Iris pigment epithelial cell (primary cell): ENCODE measurements at places on chromosomes 4 and X.

GRCh38 chr4:16261313-16261878, 35.1 kb upstream of the TAPT1 start:
- DNase-seq, result no peak

DNA sequence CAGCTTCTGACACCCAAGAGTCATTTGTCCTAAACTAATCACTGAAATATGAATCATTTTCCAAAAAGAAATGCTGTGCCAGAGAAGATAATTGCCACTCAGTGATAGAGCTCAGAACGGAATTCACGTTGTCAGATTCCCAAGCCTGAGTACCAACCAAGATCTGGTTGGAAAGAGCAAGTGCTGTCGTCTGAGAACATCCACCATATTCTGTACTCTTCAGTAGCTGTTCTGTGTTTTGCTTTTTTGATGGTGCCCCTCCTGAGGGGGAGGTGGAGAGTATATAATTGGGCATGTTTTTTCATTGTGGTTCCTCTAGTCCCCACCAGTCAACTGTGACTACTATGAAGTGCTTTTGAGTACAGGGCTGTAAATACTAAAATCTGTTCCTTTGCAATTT, 13.2 kb downstream of the RUFY3 start:
- DNase-seq, result no peak

DNA sequence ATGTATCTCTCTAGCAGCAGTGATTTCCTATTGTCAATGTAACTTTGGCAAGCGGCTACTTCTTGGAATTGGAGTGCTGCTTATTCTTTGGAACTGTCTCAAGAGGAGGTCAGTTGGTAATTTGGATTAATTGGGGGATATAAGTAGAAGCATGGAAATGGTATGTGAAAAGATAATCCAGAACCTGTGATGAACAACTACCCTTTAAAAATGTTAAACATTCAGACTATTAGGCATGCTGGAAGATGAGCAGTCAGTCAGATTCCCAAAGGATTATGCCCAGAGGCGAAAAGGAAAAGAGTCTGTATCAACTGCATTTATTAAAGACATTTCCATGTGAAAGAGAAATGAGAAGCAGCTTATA, 62.5 kb downstream of the SEC24D start:
- no peak for DNase-seq

GRCh38 chr4:141387299-141387698, 166.6 kb downstream of the ZNF330 start:
- DNase-seq, result no peak

- no peak for DNase-seq
These were observed 95.4 kb downstream of the FUNDC1 start for GRCh38 chrX:44447214-44447613.

- DNase-seq, result no peak
These were observed 7.0 kb downstream of the MXD4 start for GRCh38 chr4:2254665-2255500.

DNA sequence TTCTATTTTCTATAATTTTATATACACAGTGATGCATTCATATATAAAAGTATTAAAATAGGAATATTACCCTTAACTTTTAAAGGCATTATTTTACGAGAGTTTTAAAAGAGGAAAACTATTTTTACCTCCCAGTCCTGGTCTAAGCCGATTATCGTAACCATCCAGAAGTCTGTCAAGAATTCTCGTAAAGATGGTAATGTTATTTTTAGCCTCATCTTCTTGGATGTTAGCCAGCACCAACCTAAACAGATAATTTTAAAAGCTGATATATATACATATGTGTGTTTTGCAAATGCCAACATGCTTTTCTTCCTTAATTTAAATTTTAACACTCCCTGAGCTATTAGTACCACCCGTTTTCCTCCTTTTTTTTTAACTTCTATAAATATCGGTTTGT, 4.0 kb downstream of the GABRA2 start:
- no peak for DNase-seq

GRCh38 chrX:107736781-107737531, 38.6 kb downstream of the TSC22D3 start:
- no peak for DNase-seq

- no peak for DNase-seq
These were observed 4.8 kb downstream of the TBC1D14 start for GRCh38 chr4:6914448-6914847.

- DNase-seq, result no peak
These were observed 93.6 kb downstream of the GPR143 start for GRCh38 chrX:9671998-9672397.

- DNase-seq, result no peak
These were observed 518.0 kb upstream of the DIPK2B start for GRCh38 chrX:45718676-45719075.

- no peak for DNase-seq
These were observed 10.5 kb downstream of the KLF3 start for GRCh38 chr4:38674258-38675144.

GRCh38 chrX:74248889-74249288, 55.1 kb upstream of the ZCCHC13 start:
- no peak for DNase-seq

DNA sequence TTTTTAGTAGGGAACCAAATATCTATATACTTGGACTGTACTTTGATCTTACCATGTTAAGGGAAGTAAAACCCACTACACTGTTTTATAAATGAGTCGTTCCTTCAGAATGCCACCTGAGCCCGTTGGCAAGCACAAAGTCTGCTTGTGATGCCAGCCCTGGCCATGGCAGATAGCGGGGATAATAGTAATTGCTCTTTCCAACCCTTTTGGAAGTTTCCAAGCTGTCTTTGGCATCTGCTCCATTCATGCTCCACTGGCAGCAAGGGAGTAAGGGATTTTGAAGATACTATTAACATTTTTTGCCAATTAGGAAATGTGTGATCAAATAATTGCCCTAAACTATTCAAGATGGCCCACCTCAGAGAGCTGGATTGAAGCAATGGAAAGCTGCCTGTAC, 689.2 kb upstream of the SLIT2 start:
- DNase-seq, result no peak

DNA sequence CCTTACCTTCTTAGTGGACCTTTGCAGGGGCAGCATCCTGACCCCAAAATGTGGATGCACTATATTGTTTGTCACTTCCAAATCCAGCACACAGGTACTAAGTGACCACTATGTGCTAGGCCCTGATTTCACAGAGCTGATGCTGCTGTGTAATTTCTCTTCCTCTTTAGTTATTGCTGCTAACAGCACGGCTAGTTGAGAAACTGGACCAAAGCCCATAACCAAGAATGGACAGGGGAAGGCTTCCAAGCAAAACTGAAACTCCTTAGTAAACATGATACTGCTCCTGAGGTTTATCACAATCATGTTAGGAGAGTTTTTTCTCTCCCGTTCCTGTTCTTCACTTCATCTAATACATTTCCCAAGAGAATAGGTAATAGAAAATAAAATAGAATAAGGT, 172.9 kb upstream of the TTC29 start:
- peak; percentile 81 for DNase-seq

DNA sequence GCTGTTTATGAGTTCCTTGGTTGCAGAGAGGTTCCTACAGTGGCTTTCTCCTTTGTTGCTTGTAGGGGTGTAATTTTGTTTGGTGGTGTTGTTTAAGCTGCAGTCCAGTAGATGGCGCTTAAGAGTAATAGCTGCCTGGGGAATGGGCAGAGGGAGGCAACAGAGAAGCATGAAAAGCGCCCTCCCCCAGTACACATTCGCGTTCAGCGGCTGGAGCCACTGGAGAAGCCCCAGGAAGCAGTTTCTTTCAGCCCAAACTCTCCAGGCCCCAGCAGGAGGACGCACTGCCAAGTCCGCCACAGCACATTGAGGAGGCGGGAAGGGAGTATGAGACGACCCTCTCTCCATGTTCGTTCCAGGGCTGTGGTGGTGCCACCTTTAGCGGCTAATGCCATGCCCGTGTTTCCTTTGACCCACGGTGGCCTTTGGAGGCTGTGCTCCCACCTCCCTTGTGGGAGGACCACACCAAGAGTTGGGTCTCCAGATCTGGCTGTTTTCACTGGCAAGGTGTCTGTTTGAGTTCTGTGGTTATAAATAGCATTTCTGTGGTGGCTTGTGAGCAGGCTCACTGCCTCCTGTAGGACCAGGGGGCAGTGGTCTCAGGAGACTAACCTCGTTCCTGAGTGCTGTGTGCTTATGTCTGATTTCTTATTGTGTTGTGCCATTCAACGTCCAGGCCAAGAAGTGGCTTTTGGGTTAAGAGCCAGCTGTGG, 252.3 kb downstream of the ARHGAP10 start:
- peak; percentile 53 for DNase-seq

- no peak for DNase-seq
These were observed 60.3 kb downstream of the ADRA2C start for GRCh38 chr4:3826247-3827172.

DNA sequence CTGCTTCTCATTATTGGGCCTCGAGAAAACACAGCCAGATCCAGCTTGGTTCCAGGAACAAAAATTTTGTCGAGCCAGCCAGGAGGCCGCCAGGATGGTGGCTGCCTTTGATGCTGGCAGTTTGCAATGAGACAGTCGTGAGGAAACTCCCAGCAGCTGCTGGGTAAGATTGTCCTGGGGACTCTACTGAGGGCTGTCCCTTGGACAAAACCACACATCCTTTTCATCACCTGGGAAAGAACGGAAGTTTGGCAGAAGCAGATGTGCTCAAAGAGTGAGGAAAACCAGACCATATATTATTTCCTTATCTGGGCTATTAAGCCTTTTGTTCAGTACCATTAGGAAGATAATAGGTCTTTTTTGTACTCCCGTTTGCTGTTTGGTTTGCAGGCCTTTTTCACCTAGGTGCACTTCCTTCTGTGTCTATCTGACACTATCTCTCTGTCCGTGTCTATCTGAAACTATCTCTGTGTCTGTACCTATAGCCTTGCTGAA, 13.4 kb upstream of the PAPSS1 start:
- no peak for DNase-seq

DNA sequence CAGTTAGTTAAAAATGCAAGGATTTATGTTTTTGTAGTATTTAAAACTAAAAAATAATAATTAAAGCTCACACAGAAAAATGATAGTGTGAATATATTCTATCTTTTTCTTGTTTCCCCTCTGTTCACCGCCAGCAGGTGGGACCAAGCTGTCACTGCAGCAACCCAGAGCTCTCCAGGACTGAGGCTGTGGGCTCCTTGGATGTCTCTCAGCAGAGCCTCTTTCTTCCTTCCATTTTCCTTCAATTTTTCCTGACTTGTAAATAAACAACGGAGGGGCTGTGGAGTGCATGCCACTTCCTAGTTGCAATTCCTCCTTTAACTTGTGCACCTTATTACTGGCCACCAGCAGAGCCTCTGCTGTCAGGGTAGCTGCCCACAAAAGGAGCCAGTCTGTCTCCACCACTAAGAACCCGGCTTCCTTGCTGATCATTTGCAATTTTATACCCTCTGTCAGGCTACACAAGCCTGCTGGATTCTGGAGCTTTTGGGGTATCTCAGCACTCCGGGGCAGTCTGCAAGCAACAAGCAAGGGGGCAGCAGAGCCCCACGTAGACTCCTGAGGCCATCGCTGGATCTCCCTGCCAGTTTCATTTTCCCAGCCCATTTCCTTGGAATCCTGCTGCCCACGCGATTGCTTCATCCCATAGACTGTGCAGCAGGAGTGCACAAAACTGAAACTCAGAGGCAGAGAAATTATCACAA, 1467.4 kb downstream of the C4orf33 start:
- peak; percentile 51 for DNase-seq

DNA sequence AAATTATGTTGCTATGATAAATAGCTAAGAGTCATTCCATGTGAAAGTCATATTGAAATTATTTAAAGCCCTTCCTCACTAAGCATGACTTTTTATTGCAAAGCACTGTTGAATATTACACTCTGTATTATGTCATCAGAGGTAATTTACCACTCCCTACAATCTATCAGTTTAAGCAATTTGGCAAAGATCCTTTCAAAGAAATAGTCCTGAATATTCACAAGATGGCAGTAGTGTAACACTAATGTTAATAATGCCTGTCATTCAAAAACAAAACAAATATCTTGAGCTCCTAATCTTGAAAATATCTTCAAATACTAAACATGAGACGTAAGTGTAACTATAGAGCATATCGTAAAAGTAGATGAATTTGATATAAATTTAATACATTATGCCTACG, 208.6 kb upstream of the TECRL start:
- DNase-seq, result no peak

DNA sequence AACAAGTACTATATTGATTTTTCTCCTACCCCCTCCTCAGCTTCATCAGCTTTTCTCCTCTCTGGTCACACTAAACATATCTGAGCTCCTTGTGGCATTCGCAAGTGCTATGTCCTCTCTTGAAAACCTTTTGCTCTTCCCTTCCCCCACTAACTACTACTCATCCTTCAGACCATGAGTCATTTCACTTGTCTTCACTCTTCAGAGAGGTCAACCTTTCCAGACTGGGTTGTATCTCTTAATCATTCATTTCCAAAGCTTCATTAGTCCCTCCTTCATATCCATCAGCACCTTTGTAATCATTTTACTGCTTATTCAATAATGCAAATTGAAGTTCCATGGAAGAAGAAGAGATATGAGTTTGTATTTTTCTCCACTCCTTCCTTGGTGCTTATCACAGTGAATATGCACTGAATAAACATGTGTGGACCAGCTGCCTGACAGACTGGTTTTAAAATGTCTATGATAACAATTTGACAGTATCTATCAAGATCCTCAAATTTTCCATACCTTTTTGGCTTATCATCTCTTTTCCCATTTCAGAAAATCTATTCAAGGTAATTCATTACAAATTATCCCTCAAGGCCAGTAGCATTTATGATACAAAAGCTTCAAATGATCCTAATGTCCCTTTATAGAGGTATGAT, 28.4 kb downstream of the DDX60L start:
- DNase-seq, result peak; percentile 93

GRCh38 chr4:188992706-188993105, 853.5 kb downstream of the TRIML1 start:
- peak; percentile 40 for DNase-seq

DNA sequence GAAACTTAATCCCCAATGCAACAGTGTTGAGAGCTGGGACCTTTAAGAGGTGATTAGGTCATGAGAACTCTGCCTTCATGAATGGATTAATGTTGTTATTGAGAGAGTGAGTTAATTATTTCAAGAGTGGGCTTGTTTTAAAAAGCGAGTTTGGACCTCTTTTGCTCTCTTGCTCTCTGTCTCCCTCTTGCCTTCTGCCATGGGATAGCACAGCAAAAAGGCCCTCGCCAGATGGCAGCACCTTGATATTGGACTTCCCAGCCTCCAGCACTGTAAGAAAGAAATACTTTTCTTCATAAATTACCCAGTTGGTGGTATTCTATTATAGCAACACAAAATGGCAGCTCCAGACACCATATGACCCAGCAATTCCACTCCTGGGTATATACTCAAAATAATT, 7.0 kb upstream of the ATP6AP2 start:
- peak; percentile 28 for DNase-seq

DNA sequence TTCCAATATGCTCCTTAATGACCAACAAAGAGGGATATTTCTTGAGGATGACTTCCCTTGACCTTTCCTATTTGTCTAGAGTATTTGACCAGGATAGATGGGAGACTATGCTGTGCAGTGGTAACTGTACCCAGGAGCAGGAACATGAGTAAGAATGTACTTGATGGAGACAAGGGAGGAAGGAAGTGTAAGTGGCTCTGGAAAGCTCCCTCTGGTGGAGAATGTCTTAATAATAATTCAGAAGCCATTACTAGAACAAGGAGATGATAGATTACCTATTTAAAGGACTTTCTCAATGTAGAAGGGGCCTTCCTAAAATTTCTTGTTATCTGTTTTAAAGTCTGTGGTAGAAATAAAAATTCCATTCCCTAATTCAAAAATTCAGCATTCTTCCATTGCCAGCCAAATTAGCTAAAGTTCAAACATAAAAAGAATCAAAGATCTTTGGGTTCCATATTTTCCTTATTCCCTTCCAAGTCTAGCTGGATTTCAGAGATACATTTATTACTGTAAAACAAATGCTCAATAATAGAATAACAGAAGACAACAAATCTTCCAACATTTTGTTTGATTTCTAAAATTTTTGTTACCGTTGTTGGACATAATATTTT, 83.8 kb downstream of the GRID2 start:
- peak; percentile 55 for DNase-seq
